ENCODE measurements at places on chromosomes 13 and 19. TPM values are rescaled to one million over a fixed set of nuclear protein-coding genes. Genes with fewer than 3 reads are reported as not detected.

DNA sequence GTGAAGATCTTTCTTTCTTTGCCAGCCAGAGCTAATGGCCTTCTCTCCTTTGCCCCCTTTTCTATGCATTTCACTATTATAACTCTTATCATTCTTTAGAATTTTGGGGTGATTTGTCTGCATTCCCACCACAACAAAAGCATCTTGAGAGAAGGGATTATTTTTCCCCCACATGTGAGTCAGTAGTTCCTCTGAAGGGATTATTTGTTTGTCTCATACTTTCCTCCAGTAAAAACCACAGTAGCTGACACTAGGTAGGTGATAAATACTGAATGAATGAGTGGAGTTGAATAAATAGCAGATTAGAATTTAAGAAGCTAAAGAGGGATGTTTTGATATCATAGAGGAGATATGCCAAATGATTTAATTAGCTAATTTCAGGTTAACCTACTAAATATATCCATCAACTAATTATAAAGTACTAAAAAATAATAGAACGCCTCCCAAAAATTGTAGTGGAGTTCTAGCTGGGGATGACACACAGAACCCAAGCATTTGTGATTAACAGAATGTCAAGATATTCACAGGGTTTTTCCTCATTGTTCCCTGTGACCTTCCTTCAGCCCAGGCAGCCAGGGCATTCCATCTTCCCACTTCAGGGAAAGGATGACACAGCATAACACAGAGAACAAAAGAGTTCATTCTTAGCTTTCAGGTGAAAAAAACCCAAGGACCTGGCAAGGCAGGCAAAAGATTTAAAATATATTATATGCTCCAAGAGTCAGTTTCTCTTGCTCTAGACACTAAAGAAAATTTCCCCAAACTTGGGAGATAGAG, 3.5 kb upstream of the TBC1D4 start:
- no peak overlapping the region for H3K27ac ChIP-seq
- no peak overlapping the region for H3K4me3 ChIP-seq
- no peaks in the 10 kb centered on the region for H3K36me3 ChIP-seq
- no peak for DNase-seq

DNA sequence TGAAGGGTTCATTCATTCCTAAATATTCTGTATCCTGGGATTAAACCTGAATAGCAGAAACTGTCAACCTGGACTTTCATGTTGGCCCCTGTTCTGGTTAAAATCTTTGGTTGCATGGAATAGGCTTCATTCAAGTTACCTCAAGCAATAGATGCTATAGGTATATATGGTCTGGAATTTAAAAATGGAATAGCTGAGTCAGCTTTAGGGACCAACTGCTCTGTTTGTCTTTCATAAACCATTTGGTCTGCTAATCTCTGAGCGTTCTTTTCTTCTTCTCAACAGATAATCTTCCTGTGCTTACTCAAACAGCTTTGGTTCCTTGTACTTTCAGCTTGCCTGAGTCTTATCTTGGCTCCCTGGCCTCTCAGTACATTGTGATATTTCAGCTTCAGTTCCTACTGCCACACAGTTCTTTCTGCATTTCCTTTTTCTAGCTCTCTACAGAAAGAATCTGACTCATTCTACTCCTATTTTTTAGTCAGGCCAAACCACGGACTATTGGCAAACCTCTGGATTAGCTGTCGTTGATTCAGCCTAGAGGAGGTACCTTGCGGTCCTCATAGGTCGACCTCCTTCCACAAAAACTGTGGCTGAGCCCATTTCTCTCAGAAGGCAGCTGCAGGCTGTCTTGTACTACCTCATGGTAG, 35.9 kb upstream of the MAB21L1 start:
- H3K27ac ChIP-seq = no peak overlapping the region
- H3K4me3 ChIP-seq = no peak overlapping the region
- peaks cover 4% of the 10 kb centered on the region for H3K4me1 ChIP-seq
- DNase-seq = no peak
- H3K27me3 ChIP-seq = no peaks in the 10 kb centered on the region

DNA sequence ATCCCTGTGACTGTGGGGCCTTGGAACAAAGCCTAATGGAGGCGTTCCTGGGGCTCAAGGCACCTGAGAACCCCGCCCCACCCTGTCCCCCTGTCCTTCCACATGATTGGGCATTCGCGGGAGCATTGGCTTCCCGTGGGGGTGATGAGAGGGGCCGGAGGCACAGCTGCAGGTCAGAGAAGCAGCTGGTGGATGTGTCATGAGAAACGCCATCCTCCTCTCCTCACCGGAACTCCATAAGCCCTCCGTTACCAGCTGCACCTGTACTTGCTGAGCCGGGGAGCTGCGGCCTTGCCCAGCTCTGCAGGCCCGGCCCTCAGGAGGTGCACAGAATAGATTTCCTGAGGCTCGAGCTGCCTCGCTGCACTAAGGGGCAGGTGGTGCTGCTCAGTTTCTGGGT, 42.0 kb downstream of the CAPN12 start:
- peak overlapping the region; percentile 62 for H3K27ac ChIP-seq
- H3K4me3 ChIP-seq = no peak overlapping the region
- H3K36me3 ChIP-seq = peaks cover 36% of the 10 kb centered on the region

- H3K27ac ChIP-seq = no peak overlapping the region
- peaks cover 8% of the 10 kb centered on the region for H3K27me3 ChIP-seq
- no peak overlapping the region for H3K4me3 ChIP-seq
- H3K4me1 ChIP-seq = peaks cover 8% of the 10 kb centered on the region
- no peak for DNase-seq
Observed at GRCh38 chr13:46529216-46529919, 23.6 kb upstream of the LRCH1 start.

DNA sequence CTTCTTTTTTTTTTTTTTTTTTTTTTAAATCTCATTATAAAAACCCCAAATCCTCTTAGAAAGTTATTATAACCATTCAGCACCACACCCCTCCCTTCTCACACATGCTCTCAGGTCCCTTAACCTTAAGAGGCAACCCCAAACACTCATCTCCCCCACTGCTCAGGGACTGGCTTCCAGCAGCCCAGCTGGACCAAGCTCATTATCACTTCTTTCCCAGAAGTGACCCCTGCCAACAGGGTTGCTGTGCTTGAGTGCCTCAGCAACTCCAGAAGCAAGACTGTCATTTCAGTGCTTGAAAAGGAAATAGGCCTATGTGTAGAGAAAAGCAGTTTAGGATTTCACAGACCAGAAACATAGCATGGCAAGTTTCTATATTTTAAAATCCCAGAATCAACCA, 84.3 kb downstream of the SLAIN1 start:
- H3K36me3 ChIP-seq = no peaks in the 10 kb centered on the region
- H3K27me3 ChIP-seq = no peaks in the 10 kb centered on the region
- H3K27ac ChIP-seq = no peak overlapping the region
- no peak overlapping the region for H3K4me3 ChIP-seq

GRCh38 chr13:80906860-80907259, 565.9 kb upstream of the SPRY2 start:
- H3K4me3 ChIP-seq = no peak overlapping the region
- peaks cover 1% of the 10 kb centered on the region for H3K36me3 ChIP-seq
- DNase-seq = no peak
- H3K27me3 ChIP-seq = no peaks in the 10 kb centered on the region
- H3K27ac ChIP-seq = no peak overlapping the region

DNA sequence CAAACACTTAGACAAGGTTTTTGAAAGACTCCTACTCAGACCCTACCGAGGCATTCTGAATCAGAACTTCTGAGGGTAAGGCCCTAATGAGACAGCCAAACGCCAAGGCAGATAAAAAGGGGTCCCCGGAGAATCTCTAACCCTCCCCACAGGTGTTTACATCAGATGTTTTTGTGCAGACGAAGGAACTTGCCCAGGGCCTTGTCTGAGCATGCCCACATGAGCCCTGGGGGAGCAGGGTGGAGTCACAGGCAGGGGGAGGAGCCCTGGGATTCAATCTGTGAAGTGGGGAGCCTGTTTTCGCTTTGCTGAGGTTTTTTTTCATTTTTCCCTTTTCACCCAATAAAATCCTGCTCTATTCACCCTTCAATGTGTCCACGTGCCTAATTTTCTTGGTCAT, 61.6 kb upstream of the MED4 start:
- H3K4me1 ChIP-seq = peaks cover 21% of the 10 kb centered on the region
- DNase-seq = no peak
- no peak overlapping the region for H3K4me3 ChIP-seq
- peaks cover 16% of the 10 kb centered on the region for H3K27me3 ChIP-seq

DNA sequence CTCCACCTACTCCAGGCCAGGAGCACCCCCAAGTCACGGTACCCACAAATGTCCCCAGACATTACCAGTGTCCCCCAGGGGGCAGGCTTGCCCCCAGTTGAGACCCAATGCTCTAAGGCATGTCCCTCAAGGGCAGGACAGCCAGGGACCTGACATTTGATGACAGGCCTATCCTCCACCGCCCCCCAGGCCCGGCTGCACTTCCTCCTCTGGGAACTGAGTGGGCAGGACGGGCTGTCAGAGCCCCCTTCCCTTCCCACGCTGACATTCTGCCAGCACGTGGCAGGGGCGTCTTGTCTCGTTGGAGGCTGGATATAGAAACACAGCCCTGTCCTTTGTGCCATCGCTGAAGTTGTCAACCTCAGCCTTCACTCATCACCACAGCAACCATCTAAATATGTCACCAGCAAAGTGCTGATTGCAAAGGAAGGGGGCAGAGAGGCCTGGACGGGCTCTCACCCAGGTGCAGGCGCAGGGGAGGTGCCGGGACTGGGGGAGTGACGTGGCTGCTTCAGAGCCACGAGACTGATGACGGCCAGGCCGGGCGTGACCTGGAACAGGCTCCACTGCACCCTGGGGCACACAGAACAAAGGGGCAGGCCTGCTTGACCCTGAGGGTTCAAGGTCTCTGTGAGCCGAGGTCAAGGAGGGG, 38.4 kb downstream of the GNG7 start:
- H3K4me1 ChIP-seq = no peaks in the 10 kb centered on the region
- H3K4me3 ChIP-seq = no peak overlapping the region
- H3K27ac ChIP-seq = no peak overlapping the region
- DNase-seq = no peak

- no peak for DNase-seq
- H3K27ac ChIP-seq = no peak overlapping the region
- no peaks in the 10 kb centered on the region for H3K27me3 ChIP-seq
- no peaks in the 10 kb centered on the region for H3K4me1 ChIP-seq
- H3K36me3 ChIP-seq = no peaks in the 10 kb centered on the region
- H3K4me3 ChIP-seq = no peak overlapping the region
Observed at GRCh38 chr13:52925251-52925650, 76.8 kb upstream of the PCDH8 start.

DNA sequence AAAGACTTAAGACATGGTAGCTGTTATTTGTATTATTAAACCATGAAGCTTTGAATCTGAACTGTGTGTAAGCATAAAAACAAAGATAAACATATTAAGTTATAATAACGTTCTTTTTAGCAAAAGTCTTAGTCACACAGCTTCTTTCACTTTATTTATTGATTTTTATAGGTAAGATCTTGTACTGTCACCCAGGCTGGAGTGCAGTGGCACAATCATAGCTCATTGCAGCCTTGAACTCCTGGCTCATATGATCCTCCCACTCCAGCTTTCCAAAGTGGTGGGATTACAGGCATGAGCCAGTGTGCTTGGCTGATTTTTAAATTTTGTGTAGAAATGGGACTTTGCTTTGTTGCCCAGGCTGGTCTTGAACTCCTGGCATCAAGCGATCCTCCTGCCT, 13.4 kb downstream of the FARP1 start:
- no peak for DNase-seq
- no peaks in the 10 kb centered on the region for H3K27me3 ChIP-seq
- no peak overlapping the region for H3K27ac ChIP-seq
- peaks cover 19% of the 10 kb centered on the region for H3K36me3 ChIP-seq
- H3K4me1 ChIP-seq = peaks cover 50% of the 10 kb centered on the region

DNA sequence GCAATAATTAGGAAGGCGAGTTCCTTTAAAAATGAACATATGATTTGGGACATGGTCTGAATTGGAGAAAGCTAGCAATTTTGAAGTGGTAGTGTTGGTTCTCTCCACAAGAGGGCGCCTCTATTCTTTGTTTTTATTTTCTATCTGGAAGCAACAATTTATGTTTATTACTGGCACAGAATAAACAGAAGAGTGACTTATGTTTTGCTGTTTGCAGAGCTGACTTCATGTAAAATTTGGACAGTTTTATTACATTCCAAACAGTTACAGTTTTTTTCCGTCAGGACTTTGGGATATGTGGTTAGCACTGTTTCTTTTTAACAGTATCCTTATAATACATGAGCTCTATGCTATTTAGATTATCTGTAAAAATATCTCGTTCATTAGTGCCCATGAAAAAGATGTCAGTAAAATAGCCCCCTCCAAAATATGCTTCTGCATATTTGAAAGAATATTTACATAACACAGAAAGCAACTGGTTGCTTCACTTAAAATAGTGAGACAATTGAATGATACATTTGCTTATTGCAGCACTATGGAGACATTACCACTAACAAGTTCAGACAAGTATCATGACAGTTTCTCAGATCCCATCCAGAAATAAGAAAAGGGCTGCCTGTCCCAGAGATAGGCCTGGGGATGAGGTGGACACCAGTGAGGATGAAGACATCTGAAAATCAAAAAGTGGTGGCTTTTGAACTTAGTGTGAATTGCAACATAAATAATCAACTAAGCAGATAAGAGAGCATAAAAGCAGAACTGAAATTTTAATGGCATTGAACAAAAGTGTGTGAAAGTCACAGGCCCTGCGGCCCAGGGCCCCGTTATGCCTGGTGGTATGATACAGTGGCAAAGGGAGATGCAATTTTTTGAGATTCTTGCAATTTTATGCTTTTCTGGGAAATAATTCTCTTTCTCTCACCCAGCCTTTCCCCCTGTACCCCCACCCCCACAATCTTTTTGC, 32.3 kb upstream of the FGF9 start:
- H3K27me3 ChIP-seq = peaks cover 21% of the 10 kb centered on the region
- no peaks in the 10 kb centered on the region for H3K36me3 ChIP-seq
- no peaks in the 10 kb centered on the region for H3K4me1 ChIP-seq
- no peak for DNase-seq
- no peak overlapping the region for H3K27ac ChIP-seq

SYNE4 gene
- total RNA-seq = 0.55 TPM

FKBP8 gene
- 253 TPM for total RNA-seq

Measured in osteocyte (in vitro differentiated cells).